T-cell (primary cell): ENCODE measurements at places on chromosomes 5 and 9.

DNA sequence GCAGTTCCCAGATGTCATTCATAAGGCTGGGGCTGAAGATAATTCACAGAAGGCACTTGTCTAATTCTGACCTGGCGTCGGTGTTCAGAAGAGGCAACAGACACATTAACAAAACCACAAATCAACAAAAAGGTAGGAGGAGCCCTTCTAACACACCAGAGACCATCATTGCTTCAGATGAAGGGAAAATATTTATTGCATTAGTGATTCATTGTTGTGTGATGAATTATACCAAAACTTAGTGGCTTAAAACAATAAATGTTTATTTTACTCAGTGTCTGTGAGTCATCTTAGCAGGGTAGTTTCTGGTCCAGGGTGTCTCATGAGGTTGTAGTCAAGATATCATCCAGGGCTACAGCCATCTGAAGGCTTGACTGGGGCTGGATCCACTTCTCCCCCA is 91.3 kb upstream of the KIF2A start:
- H3K4me1 ChIP-seq, result no peaks in the 10 kb centered on the region
- no peak overlapping the region for H3K27ac ChIP-seq
- DNase-seq, result no peak
- no peak overlapping the region for H3K4me3 ChIP-seq
- H3K27me3 ChIP-seq, result no peaks in the 10 kb centered on the region
- H3K36me3 ChIP-seq, result no peaks in the 10 kb centered on the region

DNA sequence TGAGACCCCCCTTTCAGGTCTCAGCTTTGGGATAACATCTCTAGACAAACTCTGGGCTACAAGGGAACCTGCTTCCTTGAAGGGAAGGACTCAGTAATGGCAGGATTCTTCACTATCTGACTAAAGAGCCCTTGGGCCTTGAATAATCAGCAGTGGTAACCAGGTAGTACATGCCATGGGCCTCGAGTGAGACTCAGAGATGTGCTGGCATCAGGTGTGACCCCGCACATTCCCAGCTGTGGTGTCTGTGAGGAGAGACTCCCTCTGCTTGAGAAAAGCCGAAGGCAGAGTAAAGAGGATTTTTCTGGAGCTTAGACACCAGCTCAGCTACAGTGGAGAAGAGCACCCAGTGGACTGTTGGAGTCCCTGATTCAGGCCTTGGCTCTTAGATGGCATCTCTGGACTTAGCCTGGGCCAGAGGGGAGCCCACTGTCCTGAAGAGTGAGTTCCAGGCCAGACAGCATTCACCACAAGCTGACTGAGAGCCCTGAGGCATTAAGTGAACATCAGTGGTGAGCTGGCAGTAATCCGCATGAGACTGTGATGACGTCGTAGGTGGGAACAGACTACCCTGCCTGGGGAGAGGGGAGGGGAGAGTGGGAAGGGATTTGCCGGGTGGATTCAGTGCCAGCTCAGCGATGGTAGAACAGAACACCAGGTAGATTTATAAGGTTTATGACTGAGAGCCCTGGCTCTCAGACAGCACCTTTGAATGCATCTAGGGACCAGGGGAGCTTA is 5.3 kb upstream of the ZNF782 start:
- H3K4me3 ChIP-seq, result no peak overlapping the region
- no peak for DNase-seq
- no peaks in the 10 kb centered on the region for H3K36me3 ChIP-seq
- H3K27me3 ChIP-seq, result no peaks in the 10 kb centered on the region
- H3K27ac ChIP-seq, result no peak overlapping the region

DNA sequence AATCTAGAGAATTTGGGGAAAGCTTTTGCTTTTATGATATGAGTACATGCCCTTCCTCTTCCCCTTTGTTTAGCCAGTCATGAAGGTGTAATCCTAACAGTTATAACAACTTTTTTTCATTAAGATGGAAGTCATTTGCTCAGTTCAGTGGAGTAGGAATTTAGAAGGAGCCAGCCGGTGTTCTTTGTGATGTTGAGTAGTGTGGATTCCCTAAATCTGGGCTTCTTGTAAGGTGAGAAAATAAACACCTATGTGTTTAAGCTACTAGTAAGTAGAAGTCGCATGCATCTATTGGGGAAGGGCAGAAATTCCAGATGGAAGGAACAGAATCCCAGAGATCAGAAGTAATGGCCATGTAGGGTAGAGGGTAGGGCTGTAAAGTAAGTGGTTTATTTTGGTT is 13.6 kb upstream of the CNTLN start:
- DNase-seq, result no peak
- no peaks in the 10 kb centered on the region for H3K27me3 ChIP-seq
- no peaks in the 10 kb centered on the region for H3K4me1 ChIP-seq

GRCh38 chr5:83000922-83001321 is 76.3 kb downstream of the TMEM167A start:
- no peaks in the 10 kb centered on the region for H3K4me1 ChIP-seq
- no peak overlapping the region for H3K4me3 ChIP-seq

GRCh38 chr5:28954074-28954473 is 1915.7 kb upstream of the CDH9 start:
- H3K4me1 ChIP-seq, result no peaks in the 10 kb centered on the region
- H3K36me3 ChIP-seq, result no peaks in the 10 kb centered on the region
- DNase-seq, result no peak
- H3K27ac ChIP-seq, result no peak overlapping the region
- H3K4me3 ChIP-seq, result no peak overlapping the region

- H3K27me3 ChIP-seq, result no peaks in the 10 kb centered on the region
- no peak overlapping the region for H3K4me3 ChIP-seq
- no peaks in the 10 kb centered on the region for H3K4me1 ChIP-seq
Measured at GRCh38 chr9:4389755-4390154, 89.9 kb upstream of the GLIS3 start.

GRCh38 chr5:51302343-51302742 is 80.9 kb upstream of the ISL1 start:
- DNase-seq, result no peak
- no peaks in the 10 kb centered on the region for H3K27me3 ChIP-seq
- no peak overlapping the region for H3K27ac ChIP-seq
- no peaks in the 10 kb centered on the region for H3K4me1 ChIP-seq

DNA sequence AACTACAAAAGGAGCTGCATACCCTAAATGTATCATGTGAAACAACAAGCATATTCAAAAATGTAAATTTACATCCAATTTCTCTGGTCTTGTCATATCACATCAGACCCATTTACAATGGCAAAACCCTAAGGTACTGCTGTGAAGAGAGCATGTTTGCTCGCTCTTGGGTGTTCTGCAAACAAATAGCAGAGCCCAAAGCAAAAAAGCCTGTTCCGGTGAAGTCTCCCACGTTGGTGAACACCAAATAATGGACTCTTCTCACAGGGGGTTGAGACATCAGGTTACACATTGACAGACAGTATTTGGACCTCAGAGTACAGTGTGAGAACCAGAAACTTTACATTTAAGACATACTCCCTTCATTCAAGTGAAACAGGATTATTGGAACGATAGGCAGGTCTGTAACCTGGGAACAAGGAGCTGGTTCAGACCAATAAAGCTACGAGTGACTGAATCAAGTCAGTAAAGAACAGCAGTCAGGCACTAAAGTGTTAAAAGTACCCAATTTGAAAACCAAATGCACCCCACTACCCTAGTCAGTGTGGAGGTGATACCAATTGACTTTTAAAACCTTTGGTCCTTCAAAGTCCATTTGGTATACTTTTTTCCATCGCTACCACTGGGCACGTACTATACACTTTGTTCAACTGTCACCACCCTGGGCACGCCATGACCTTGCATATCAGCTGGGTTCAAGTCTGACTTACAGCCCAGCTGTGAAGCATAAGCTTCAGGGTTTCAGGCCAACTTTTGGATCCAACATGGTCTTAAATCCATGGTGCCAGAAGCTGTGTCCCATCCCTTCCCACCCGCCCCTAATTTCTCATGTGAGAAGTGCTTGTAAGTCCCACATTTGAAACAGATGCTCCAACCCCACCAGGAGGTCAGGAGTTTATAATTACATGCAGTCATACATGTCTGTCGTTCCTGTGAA is 36.4 kb downstream of the ETF1 start:
- peaks cover 39% of the 10 kb centered on the region for H3K36me3 ChIP-seq
- no peak overlapping the region for H3K27ac ChIP-seq
- H3K27me3 ChIP-seq, result no peaks in the 10 kb centered on the region
- no peak for DNase-seq

- no peak overlapping the region for H3K4me3 ChIP-seq
- no peak for DNase-seq
- no peaks in the 10 kb centered on the region for H3K36me3 ChIP-seq
- no peak overlapping the region for H3K27ac ChIP-seq
- no peaks in the 10 kb centered on the region for H3K27me3 ChIP-seq
Measured at GRCh38 chr5:135883026-135883425, 12.6 kb downstream of the IL9 start.

DNA sequence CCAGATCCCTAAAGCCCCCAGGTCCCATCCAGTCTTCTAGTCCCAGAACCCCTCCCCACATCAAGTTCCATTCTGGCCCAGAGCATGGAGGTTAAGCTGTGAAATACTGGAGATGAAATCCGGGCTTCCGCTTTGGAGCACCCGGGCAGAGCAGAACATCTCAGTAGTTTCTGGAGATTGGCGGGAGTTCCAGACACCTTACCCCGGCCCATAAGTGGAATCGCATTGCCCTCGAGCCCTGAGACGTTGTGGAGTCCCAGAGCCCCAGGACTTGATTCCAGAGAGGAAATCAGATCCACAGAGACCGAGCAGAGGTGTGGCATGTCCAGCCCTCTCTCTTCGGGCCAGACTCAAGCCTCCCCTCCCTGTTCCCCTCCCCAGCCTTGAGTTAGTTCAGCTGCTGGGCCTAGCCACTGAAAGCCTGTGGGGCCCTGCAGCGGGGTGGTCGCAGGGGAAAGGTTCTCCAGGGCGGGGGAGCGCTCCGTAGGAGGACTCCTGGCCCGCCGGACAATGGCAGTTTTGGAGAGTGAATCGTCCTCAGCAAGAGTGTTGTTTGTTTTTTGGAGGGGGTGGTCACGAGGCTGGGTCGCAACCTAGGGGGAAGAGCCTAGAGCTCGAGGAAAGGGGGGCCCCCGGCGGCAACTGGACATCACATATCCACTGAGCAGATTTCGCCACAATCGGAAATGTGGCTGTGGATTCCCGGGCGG is 1.0 kb upstream of the PAX5 start:
- H3K4me1 ChIP-seq, result peaks cover 55% of the 10 kb centered on the region
- peaks cover 21% of the 10 kb centered on the region for H3K27me3 ChIP-seq
- no peak for DNase-seq
- no peak overlapping the region for H3K27ac ChIP-seq

DNA sequence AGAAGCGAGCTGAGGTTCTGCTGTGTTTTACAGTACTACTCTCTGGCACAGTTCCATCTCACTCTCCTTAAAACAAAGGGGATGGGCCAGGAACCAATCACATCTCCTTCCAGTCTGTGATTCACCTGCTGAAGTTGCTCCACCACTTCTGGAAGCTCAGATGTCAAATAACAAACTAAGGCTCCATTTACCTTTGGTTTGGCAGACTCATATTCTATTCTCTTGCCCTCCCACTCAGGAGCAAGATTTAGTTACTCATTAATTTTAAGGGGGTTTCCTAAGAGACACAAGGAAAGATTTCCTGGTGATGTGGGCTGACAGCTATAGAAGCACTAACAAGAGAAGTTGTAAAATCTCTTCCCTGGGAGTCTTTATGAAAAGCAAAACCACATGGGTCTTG is 37.8 kb upstream of the KIF2A start:
- peaks cover 7% of the 10 kb centered on the region for H3K4me1 ChIP-seq
- no peak for DNase-seq
- H3K27ac ChIP-seq, result no peak overlapping the region
- no peaks in the 10 kb centered on the region for H3K36me3 ChIP-seq
- no peaks in the 10 kb centered on the region for H3K27me3 ChIP-seq

GRCh38 chr5:123722451-123722850 is 210.5 kb downstream of the CSNK1G3 start:
- no peak overlapping the region for H3K4me3 ChIP-seq
- no peak for DNase-seq
- H3K4me1 ChIP-seq, result no peaks in the 10 kb centered on the region

- no peak for DNase-seq
- H3K27me3 ChIP-seq, result no peaks in the 10 kb centered on the region
- H3K36me3 ChIP-seq, result no peaks in the 10 kb centered on the region
- no peak overlapping the region for H3K27ac ChIP-seq
- no peak overlapping the region for H3K4me3 ChIP-seq
Measured at GRCh38 chr5:142073362-142073988, 35.1 kb upstream of the NDFIP1 start.

DNA sequence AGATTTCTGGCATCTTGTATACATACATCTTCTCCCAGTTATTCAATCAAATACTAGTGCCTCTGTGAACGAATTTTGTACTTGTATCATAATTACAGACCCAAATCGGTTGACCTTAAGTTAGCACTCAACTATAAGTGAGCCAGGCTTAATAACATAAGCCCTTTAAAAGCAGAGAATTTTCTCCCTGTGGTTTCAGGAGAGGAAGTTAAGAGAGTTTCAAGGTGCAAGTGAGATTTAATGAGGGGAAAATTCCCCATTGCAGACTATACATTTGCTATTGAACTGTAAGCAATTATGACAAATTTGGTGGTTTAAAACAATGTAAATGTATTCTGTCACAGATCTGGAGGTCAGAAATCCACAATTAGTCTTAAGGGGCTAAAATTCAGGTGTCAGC is 261.9 kb upstream of the NREP start:
- no peak overlapping the region for H3K4me3 ChIP-seq
- no peaks in the 10 kb centered on the region for H3K4me1 ChIP-seq
- H3K36me3 ChIP-seq, result no peaks in the 10 kb centered on the region
- DNase-seq, result no peak
- H3K27ac ChIP-seq, result no peak overlapping the region

- H3K27me3 ChIP-seq, result no peaks in the 10 kb centered on the region
- no peaks in the 10 kb centered on the region for H3K4me1 ChIP-seq
- H3K4me3 ChIP-seq, result no peak overlapping the region
- DNase-seq, result no peak
- peaks cover 17% of the 10 kb centered on the region for H3K36me3 ChIP-seq
Measured at GRCh38 chr9:100449420-100449819, 22.5 kb downstream of the MSANTD3 start.

DNA sequence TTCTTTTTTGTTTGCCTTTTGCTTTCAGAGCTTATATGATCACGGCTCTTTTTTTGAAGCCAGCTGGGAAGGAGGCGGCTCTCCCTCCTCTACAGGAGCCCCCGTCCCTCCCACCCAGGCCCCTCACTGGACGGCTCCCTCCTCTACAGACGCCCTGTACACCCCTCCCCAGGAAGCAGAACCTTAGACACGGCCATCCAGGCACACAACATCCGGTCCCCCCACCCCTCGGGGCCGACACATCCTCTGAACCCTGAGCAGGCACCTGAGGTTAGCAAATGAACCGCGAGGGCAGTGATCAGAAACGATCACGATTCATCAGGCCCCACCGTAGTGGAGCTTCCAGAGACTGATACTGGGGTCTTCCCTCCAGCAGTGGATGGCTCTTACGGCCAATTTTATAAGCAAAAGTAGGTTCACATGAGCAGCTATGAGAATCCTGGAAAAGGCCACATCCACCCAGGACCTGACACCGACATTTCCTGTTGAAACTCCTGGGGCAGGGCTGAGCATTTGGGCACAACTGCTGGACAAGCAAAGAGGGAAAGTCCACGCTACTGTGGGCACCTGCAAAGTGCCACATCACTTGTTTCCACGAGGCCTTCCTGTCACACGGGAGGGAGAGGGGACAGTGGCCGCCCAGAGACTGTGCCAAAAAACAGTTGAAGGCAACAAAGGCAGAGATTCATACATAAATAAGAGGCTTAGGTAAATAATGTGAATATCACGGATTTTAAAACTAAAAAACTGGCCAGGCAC is 78.9 kb downstream of the SEMA4D start:
- H3K4me1 ChIP-seq, result peaks cover 91% of the 10 kb centered on the region
- peaks cover 18% of the 10 kb centered on the region for H3K36me3 ChIP-seq
- H3K27me3 ChIP-seq, result no peaks in the 10 kb centered on the region
- DNase-seq, result peak; percentile 75
